Esophagus squamous epithelium (tissue), 5 donors: ENCODE measurements at places on chromosomes 11 and 22.

GRCh38 chr11:116499396-116500003 is 273.3 kb downstream of the BUD13 start:
- DNase-seq, result no peak

GRCh38 chr11:11251394-11251970 is 101.6 kb downstream of the CSNK2A3 start:
- DNase-seq, result no peak

- no peak for DNase-seq
Measured at GRCh38 chr11:98230678-98231077, 790.1 kb upstream of the CNTN5 start.

- DNase-seq, result no peak
Measured at GRCh38 chr11:118282606-118283005, 18.5 kb upstream of the MPZL2 start.

- DNase-seq, result no peak
Measured at GRCh38 chr11:3669128-3669527, 2.1 kb downstream of the CHRNA10 start.

GRCh38 chr22:16914006-16914405 is 88.8 kb upstream of the XKR3 start:
- no peak for DNase-seq

DNA sequence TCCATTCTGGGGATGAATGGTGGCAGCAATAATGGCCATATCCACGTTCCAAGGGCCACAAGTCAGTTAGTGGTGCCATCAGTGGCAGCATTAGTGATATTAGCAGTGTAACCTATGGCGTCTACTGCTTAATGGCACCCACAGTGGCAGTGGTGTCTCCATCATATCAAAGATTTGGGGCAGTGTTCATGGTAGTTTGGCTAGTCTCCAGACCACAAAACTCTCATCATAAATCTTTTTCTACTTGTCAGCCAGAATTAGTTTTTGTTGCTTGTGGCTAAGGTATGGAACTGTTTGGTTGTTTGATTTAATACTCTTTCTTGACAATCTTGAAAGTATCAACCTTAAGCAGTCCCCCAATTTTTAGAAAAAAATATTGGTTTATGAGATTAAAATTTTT is 45.1 kb upstream of the DEUP1 start:
- DNase-seq, result no peak

- DNase-seq, result no peak
Measured at GRCh38 chr11:112811783-112812182, 149.4 kb upstream of the NCAM1 start.

GRCh38 chr11:106329273-106330018 is 252.0 kb downstream of the AASDHPPT start:
- DNase-seq, result no peak

- no peak for DNase-seq
Measured at GRCh38 chr11:108221911-108222573, 396 bp downstream of the NPAT start.

GRCh38 chr11:105636496-105636895 is 26.6 kb downstream of the GRIA4 start:
- DNase-seq, result no peak

DNA sequence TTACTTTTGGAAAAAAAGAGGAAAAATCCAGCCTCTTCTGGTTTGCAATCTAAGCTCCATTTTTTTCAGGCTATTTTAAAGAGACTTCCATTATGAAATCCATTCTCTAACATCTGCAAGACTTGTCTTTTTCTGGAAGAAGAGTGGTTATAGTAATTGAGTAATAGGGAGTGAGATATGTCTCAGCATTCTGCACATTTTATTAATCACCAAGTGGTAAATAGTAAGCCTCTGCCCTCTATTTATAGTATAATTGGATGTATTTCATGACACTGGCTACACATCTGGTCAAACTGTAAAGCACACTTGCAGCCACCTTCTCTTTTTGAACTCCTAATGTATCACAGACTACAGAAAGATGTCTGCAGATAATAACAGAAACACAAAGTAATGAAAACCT is 391.1 kb downstream of the ETS1 start:
- DNase-seq, result no peak

GRCh38 chr22:42844756-42845155 is 12.3 kb downstream of the ARFGAP3 start:
- no peak for DNase-seq

DNA sequence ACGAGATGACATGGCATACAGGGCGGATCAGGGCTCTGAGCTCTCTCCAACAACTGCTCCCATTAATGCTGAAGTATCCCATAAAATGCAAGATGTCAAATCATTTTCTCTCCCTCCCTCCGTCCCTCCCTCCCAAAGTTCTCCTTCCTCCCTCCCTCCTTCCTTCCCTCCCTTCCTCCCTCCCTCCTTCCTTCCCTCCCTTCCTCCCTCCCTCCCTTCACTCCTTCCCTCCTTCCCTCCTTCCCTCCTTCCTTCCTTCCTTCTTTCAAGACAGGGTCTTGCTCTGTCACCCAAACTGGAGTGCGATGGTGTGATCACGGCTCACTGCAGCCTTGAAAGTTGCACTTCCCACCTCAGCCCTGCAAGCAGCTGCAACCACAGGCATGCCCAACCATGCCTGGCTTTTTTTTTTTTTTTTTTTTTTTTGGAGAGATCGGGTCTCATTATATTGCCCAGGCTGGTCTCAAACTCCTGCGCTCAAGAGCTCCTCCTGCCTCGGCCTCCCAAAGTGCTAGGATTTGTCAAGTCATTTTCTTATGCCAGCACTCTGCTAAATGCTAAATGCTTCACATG is 38.2 kb downstream of the TXN2 start:
- no peak for DNase-seq

DNA sequence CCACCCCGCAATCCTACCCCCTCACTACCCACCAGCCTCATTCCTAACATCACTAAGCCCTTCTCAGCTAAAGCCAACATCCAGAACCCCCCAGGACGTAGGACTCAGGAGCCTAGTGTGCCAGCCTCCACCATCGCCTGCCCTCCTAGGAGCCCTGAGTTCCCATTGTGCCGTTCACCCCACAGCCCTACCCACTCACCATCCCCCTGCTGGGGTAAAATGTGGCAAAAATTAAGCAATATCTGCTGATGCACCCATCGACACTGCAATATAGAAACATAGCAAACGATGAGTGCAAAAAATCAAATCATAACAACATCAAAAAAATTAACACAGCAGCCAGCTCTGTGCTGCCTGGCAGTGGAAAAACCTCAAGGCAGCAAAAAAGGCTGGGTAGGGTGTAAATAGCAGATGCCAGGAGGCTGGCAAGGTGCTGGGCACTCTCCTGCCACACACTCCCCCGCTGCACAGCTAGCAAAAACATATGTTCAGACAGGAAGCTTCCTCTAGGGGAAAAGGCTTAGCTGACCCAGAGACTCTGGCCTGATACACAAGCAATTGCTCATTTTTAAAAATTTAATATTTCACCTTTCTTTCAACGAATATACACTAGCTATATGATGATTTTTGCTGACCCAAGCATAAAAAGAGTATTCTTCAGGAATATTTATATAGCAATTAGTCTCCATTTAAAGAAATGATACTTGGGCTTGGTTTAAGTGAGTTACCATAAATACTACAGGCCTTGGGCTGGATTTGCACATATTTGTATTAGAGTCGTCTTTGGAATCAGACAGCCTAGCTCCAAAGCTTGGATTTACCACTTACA is 33.8 kb downstream of the PRDM10 start:
- no peak for DNase-seq

DNA sequence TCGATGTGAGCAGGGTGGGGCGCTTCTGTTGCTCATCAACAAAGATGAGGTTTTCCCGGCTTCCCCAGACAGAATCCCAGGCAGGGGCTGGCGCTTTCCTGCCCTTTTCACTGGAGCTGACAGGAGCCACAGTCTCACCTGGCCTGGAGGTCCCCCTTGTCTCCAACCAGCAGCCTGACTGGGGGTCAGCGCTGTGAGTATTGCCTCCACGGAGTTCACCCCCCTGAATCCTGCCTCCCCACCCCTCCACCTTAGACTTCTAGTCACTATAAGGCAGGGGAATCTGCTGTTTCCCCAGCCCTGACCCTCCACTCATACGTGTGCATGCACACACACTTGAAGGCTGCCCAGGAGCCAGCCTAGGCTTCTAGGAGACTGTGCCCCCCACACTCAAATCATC is 58.8 kb upstream of the LYVE1 start:
- DNase-seq, result no peak

DNA sequence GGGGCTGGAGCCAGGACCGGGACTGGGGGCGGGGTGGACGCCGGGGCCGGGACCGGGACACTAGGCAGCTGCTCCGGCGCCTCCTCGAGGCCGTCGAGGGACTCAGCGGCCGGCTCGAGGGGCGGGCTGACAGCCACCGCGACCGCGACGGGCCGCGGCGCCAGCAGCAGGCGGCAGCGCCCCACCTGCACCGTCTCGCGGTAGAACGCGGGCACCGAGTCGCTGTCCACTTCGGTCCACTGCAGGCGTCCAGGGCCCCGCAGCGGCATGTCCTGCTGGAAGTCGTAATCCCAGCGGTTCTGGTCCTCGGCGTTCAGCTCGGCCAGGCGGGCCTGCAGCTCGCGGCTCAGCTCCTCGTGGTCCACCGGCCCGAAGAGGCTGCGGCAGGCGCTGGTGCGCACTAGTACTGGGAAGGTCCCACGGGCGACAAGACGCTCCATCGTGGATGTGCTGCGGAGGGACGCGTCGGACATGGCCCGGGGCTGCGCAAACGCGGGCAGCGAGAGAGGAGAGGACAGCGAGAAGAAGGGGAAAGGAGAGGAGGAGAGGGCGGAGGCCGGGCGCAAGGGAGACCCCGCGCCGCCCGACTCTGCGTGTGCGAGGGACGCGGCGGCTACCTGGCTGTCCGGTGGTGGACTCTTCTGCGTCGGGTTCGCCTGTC is 428 bp downstream of the CDKN1C start:
- DNase-seq, result no peak

DNA sequence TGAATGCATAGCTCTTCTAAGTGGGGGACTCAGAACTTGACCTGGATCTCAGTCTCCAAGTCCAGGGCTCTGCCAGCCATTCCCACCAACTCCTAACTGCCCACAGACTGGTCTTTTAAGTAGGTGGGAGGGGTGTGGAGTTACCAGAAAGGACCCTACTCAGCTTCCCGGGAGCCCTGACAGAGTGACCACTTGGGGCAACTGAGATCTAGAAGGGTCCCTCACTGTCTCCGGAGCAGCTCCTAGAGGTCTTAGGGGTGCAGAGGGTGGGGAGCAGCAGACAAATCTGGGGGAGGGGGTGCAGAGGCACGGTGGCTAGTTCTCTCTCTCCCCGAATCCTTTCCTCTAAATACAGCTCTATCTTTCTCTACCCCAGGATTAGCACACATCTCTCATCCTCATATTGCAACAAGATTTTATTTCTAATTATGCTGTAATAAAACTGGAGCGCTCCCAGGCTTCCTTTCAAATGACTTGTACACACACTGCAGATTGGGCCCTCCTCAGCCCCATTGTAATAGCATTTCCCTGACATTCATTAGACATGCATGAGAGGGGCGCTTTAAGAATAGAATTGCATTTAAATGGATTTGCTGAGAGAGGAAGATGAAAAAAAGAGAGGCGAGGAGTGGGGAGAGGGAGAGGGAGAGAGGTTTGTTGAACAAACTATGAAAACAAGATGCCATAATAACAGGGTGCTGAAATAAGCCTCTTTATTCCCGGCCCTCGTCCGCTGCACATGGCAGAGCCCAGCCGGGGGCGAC is 219.0 kb downstream of the CEP164 start:
- no peak for DNase-seq

DNA sequence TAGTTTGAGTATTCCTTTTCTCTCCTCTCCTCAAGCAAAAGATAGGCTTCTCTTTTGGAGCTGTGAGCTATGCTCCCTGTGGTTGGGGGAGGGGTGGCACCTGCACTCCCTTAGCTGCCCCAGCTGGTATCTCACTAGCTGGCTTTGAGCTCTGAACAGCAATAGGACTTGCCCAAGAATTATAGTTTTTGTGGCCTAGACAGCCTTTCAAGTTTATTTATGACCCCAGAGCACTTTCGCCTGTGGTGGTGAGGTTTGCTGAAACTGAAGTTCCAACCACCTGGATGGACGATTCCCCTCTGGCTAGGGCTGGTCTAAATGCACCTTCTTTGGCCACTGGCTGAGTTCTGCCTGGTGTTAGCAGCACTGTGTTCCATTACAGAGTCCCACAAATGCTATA is 37.1 kb upstream of the SLC37A2 start:
- DNase-seq, result no peak

- DNase-seq, result no peak
Measured at GRCh38 chr11:109371444-109372176, 50.4 kb upstream of the C11orf87 start.

DNA sequence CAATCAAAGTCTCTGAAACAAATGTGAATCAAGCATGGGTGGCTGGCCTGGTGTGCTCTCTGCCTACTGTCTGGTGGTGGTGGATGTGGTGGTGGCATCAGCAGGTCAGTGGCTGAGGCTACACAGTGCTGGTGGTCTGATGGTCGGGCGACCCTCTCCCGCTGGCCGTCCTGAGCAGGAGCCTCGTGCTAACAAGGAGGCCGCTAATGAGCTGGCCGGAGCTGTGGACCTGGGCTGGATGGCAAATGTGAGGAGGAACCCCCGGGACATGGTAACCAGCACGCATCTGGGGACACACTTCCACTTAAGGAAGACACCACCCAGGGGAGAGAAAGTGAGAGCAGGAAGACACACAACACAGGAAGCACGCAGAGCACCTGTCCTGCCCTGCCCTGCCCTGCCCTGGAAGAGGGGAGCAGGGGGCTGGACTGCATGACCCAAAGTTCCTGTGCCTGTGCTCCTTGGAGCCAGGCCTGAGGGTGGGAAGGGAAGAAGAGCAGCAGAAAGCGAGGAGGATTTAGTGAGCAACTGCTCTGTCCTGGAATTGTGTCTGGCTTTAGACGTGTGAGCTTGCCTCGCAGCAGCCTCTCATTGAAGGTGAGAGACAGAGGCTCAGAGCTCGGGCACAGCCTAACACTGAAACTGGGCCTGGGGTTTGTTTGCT is 23.7 kb downstream of the SLC37A2 start:
- no peak for DNase-seq
